Germinal center (tissue), 1 donor: ENCODE measurements at places on chromosomes 11 and 22.

GRCh38 chr11:105923807-105924206 is 98.2 kb downstream of the MSANTD4 start:
- DNase-seq = no peak

GRCh38 chr11:66996609-66997273 is 21.6 kb downstream of the C11orf86 start:
- DNase-seq = no peak

- DNase-seq = no peak
Measured at GRCh38 chr11:116742104-116742503, 30.7 kb downstream of the BUD13 start.

DNA sequence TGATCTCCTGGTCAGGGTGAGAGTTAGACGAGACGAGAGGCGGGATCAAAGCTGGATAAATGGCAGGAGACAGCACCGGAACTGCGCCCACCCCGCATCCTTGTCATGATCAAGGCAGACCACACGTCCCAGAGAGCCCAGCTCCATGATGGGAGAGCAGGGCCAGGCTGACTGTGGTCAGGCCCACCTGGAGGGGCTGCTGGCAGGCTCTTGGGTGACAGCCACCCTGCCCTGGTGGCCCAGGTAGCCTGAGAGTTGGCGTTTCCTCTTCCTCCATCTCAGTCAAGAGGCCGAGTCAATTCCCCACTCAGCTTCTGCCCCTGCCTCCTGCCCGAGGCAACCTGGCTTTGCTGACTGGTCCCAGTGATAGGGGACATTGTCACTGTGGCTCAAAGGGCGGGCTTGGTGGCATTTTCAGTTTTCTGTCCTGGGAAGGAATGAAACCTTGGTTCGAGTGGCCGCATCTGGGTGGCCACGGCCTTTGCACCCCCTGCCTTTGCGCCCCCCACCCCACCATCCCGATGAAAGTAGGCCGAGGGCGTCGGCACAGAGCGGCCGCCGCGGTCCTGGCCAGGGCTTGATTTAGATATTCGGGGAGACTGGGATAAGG is 60.8 kb upstream of the PPARA start:
- DNase-seq = no peak

DNA sequence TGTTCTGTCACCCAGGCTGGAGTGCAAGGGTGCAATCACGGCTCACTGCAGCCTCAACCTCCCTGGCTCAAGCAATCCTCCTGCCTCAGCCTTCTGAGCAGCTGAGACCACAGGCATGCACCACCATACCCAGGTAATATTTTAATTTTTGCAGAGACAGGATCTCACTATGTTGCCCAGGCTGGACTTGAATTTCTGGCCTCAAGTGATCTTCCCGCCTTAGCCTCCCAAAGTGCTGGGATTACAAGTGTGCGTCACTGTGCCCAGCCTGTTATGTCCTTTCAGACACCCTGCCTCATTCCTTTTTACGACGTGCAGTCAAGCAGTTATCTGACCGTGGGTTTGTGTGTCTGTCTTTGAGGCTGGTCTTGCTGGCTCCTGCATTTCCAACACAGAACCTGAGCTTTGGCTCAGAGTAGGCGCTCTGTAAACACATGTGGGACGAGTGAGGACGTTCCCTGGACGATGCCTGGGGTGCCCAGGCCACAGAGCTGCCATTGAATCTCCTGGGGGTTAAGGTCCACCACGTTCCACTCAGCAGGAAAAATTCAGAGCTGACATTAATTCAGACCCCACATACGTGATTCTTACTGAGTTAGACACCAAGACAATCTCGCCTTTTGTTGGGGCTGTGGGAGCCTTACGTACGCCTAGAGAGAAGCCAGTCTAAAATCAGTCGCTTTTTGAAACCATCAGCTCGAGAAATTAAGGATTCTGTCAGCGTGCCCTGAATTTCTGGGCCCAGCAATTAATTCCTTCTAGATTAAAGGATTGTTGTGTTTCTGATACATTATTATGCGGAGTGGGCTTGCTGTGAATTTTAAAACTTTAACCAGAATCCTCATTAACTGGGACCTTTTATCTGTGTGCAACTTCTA is 21.5 kb upstream of the EMID1 start:
- no peak for DNase-seq

DNA sequence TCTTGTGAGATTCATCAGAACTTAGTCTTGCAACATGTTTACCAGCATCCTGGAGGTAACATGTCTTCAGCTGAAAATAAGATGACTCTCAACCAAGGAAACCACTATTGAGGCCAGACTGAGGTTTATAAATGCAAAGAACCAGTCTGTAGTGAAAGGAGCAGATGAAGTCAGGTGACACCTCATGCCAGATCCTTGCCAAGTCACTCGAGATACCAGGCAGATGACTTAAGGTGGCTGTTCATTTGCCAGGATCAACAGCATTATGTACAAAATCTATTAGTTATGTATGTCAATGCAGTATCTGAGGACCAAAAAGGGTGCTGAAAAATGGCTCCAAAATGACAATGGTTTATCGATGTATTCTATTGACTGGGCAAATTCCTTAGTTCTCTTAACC is 100.0 kb upstream of the SOX6 start:
- no peak for DNase-seq

GRCh38 chr11:63853476-63853875 is 14.6 kb downstream of the MARK2 start:
- no peak for DNase-seq

GRCh38 chr11:117529816-117530215 is 202.2 kb downstream of the CEP164 start:
- DNase-seq = no peak

GRCh38 chr11:74678041-74678440 is 53.2 kb downstream of the CHRDL2 start:
- no peak for DNase-seq

- no peak for DNase-seq
Measured at GRCh38 chr11:104134745-104135144, 29.2 kb downstream of the PDGFD start.

- DNase-seq = no peak
Measured at GRCh38 chr22:19231986-19232385, 53.5 kb upstream of the SLC25A1 start.

DNA sequence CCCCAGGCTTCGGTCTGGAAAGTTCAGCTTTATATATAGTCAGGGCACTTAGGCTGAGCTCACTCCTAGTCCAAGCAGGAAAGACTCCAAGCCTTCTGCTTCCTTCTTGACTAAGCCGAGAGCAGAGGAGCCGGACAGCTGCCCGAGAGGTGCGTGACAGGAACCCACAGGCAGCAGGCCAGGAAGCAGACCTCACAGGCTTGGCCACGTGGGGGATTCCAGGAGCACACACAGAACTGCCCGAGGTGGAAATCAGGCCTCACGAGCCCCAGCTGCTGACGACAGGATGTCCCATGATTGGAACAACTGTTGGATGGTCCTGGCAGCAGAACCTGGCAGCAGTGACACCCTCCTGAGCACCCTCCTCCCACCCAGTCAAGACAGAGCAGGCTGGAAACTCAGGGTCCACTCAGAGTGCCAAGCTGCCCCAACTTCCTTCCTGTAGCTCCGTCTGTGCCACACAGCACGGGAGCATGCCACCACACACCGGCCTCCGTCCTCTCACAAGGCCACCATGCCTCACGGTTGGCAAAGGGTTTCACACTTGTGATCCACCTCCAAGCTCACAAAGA is 5.4 kb downstream of the PLA2G6 start:
- DNase-seq = no peak

DNA sequence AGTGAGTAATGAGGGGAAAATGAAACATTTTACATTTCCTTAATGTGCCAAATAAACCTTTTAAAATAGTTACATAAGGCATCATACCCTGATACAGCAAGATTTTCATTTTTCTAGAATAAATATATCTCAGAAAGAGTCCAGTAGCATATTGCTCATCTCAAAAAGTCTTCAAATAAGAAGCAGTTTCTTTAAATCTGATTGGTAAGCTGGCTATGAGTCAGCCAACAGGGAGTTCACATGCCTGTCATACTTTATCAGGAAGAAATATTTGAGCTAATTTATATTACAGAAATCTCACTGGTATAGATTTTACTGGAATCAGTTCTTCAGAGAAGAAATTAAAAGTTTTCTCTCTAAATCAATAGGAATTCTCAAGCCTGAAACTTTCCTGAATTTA is 258.1 kb downstream of the C11orf87 start:
- no peak for DNase-seq

GRCh38 chr11:89168396-89168795 is 9.3 kb upstream of the TYR start:
- DNase-seq = no peak

GRCh38 chr11:134252346-134253187 is 585 bp downstream of the THYN1 start:
- peak; percentile 18 for DNase-seq

DNA sequence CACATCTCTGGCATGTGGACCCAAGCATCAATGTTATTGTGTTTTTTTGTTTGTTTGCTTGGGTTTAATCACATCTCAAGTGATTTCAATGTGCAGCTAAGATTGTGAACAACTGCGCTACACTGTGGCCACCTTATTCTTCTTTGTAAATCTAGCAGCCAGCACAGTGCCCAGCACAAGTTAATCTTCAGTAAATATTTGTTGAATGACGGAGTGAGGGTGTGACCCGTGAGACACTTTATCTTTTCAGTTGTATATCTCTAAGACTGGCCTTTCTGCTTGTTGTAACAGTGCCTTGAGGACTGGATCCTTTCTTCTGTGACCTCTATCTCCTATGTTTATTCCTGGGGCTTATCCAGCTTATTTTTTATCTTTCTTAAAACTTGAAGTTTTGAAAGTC is 21.4 kb upstream of the AMOTL1 start:
- DNase-seq = no peak

GRCh38 chr22:45268958-45269844 is 15.5 kb upstream of the UPK3A start:
- peak; percentile 88 for DNase-seq

DNA sequence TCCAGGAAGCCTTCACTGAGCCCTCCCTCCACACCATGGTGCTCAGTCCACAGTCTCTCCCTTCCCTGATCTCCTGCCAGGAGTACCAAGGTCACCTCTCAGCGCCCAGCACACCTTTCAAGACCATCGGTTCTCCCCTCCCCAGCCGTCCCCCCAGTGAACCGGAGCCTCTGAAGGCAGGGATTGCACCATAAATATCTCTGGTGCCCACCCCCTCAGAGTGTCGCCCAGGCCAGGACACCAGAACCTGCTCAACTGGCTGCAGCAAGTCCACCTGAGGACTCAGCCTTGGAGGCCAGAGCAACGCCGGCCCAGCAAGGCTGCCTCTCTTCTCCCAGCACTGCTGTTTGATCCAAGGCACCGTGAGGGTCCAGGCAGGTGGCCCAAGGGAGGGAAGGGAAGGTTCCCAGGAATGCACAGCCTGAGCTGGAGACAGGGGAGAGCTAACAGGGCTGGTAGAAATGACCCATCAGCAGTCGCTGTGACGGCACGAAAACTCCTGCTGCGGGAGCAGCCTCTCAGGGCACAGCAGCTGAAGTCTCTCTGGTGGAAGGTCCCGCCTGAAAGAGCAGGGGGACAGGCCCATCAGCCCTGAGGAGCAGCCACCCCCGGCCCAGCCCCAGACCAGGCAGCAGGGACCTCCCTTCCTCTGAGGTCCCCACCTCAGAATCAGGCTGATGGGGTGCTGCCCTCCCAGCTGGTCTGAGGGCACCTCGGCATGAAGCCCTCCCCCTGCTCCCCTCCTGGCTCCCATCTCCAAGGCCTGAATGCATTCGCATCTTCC is 80.3 kb downstream of the BUD13 start:
- no peak for DNase-seq

DNA sequence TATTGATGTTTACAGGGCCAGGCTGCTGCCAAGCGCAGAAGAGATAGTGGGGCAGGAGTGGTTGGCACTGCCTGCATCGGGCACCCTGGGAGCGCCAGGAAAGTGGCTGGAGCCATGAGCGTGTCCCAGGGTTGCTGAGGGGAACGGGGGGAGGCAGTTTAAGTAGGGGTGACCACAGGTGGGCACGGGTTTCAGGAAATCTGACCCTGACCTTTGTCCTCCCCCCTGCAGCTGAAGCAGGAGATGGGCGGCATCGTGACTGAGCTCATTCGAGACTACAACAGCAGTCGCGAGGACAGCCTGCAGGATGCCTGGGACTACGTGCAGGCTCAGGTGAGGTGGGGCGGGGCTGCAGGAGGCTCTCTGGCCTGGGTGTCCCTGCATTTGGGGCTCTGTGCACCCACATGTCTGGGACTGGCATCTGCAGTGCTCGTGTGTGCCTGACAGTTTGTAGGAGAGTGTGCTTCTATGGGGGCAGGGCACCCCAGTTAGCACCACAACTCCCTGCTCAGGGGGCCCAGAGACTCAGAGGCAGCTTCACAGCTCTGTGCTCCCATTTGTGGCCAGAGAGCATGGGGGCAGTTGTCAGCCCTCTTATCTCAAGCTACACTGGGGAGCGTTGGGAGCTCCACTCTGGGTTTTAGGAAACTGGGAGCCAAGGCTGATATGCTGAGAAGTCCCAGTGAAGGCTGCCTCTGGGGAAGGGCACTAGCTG is 49.7 kb downstream of the CD82 start:
- DNase-seq = no peak

- DNase-seq = no peak
Measured at GRCh38 chr11:36405585-36406367, 104.3 kb downstream of the TRAF6 start.

DNA sequence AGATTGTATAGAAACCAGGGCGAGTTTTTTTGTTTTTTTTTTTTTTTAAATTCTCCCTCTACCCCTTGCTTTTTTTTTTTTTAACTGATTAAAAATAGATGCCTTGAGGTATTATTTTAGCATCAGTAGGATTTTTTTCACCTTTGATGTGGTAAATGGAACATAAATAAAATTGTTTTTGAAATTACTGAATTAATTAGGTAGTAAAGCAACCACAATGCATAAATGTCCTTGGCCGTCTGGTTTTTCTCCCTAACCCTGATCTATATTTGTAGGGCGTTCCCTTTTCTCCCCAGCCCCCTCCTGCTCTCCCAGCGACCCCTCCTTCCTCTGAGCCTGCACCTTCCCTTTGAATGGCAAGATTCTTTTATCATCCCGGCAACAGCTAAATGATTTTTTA is 107.8 kb downstream of the ZBTB16 start:
- DNase-seq = no peak
